ENCODE measurements at places on chromosomes 16 and 17.
A peak's percentile ranks its signal among the peaks of the same experiment; 100 is the strongest.

GRCh38 chr16:24525970-24526559, 13.3 kb upstream of the RBBP6 start:
- no peak for DNase-seq

DNA sequence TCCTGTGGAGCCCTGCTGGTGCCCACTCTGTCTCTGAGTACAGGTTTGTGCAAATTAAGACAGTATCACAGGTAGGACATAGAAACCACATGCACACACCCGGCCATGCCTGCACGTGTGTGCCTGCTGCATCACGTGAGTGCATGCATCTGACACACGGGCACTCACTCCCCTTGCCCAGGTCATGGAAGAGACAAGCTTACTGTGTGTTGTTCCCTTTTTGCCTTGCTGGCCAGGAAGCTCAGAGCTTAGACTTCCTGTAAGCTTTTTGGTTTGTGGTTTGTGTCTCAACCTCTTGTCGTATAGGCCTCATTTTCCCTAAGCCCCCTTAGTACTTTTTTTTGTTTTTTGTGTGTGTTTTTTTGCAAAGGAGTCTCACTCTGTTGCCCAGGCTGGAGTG, 25.0 kb downstream of the ZNF469 start:
- no peak for DNase-seq

- no peak for DNase-seq
Observed at GRCh38 chr17:68782789-68783188, 172.4 kb downstream of the ABCA8 start.

GRCh38 chr16:57071831-57072582, 20.4 kb upstream of the CPNE2 start:
- DNase-seq = no peak

DNA sequence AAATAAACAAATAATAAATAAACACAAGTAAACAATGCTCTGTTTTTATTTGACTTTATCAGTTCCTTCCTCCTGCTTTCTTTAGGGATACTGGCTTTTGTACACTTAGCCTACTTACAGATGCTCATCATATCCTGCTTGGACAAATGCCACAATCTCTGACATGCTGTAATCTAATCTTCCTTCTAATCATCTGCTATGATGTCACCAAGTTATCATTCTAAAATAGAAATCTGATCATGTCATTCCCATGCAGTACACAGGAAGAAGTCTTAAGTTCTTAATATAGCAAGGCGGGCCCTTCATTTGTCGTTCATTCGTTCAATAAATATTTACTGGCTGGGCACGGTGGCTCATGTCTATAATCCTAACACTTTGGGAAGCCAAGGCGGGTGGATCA, 9.1 kb upstream of the UBB start:
- peak; percentile 30 for DNase-seq

DNA sequence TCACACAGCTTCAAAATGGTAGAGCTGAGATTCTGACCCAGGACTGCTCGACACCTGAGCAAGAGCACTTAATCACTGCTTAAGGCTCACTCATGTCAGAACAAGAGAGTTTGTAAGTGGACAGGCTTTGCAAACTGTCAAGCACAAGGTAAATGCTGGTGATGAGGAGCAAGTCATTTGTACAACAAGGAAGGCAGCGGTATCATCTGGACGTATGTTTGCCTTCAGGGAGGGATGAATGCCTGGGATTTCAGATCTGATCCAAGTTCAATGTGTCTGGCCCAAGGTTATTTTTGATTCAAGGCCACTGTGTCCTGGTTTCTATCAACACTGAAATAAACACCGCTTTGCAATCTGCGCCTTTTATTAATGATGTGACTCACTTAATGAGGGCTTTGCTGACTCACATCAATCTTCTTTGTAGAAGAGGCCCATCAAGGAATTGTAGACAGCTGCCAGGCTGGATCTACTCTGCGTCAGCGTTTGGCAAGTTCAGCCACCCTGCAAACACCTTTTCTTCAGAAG, 174.4 kb upstream of the HS3ST3A1 start:
- DNase-seq = no peak

- DNase-seq = no peak
Observed at GRCh38 chr17:80287038-80287437, 26.4 kb downstream of the RNF213 start.

DNA sequence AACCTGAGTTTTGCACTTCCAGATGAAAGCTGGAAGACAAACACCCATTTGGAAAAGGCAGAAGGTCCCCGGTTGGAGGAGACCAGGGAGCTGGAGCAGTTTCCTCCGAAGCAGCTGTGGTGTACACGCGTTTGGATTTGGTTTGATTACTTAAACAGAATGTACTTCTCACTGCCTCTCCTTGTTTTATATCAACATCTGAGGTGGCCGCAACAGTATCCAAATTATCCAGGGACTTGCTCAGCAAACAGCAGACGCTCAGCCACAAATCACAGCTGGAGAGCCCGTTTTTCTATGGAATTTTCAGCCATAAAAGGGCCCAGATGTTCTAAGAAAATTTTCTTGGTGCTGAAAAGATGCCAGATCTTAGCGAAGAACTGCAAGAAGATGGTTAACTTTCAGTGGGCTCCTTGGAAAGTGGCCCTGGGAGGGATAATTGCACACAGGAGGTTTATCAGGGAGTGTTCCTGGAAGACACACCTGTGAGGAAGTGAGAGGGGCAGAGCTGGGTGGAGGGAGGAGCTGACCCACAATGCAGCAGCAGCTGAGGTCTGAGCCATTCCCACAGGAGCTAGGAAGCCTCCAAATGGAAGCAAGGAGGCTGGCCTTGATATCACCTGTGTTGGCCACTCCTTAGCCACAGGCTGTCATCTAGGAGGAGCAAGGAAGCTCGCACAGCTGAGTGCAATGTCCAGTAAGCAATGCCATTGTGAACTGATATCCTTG, 28.9 kb upstream of the CDH5 start:
- peak; percentile 18 for DNase-seq

- peak; percentile 77 for DNase-seq
Observed at GRCh38 chr17:17691468-17692263, 10.4 kb downstream of the RAI1 start.

GRCh38 chr17:78111727-78112517, 16.6 kb downstream of the TMC6 start:
- DNase-seq = no peak

GRCh38 chr17:77054936-77055335, 85.8 kb upstream of the SEC14L1 start:
- peak; percentile 93 for DNase-seq

DNA sequence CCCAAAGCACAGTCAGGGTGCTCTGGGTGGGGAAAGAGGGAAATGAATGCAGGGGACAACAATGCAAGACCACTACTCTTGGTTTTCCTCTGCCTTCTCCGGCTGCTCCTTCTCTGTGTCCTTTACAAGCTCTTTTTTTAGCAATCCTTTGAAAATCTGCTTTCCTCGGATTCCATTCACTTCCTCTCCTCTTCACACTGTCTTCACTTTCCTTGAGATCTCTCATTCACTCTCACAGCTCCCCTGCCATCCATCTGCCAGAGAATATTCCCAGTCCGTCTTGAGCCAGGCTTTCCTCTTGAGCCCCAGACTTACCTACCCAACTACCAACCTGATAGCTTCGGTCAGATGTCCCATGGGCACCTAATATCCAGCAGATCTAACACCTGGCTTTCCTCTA, 11.0 kb upstream of the SPOP start:
- DNase-seq = no peak

- no peak for DNase-seq
Observed at GRCh38 chr17:6365200-6365943, 69.5 kb downstream of the AIPL1 start.

Measured in NCI-H69 (cell line).